ENCODE measurements at places on chromosomes 3 and 15.

- no peak for DNase-seq
Measured at GRCh38 chr3:45056608-45057301, 30.7 kb downstream of the CLEC3B start.

- no peak for DNase-seq
Measured at GRCh38 chr3:124597273-124597672, 133.0 kb upstream of the UMPS start.

DNA sequence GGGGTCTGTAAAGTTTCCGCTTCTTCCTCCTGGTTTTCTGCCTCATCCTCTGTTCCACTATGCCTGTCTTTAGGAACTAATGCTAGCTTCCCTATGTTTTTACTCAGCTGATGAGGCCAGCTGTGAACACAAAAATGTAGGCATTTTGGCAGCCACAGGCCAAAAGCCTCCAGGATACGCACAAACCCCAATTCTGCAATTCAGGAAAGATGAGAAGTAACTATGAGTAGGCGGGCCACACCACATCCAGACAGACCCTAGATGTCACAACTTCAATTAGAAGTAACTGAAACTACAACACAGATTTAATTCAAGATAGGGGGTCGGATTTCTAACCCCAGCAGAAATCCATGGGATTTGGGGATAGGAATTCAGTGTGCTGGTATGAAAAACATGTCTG is 11.9 kb downstream of the CA12 start:
- DNase-seq = no peak

- no peak for DNase-seq
Measured at GRCh38 chr3:195860456-195860855, 47.9 kb downstream of the TNK2 start.

DNA sequence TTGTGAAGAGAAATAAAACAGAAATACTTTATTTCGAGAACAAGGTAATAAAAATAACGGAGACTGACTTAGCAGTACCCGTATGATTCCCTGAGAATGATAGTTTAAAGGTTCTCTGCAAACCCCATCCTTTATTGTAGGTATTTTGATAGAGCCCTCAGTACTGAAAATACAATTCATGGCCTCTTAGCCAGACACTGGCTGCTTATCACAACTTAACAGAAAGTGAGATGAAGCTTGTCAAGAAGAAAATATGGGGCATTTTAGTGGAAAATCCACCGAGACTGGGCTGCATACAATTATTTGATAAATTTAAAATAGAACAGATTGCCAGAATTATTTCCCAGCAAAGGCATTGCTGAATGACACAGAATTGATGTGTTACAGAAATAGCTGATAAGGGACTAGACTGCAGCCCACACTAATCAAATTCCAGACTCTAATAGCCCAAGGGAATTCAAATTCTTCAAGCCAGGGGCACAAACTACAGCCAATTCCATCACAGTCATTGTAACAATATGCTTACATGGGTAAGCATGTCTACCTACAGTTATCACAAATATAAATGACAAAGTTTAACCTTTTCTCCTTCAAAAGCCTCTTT is 521.9 kb downstream of the PLOD2 start:
- no peak for DNase-seq

DNA sequence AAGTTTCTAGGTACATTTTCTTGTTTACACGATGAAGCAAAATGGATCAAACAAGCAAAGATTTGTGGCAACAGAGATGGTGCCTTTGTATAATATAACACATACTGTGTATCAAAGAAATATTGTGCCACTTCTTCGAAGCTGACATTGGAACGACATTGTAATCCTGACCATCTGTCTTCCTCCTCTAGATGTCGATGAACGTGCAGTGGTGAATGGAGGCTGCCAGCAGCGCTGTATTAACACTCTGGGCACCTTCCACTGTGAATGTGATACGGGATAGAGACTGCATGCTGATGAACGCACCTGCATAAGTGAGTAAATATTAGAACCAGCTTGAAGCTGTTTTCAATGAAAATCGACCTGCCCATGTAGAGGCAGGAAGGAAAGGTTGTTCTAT is 613.3 kb upstream of the GOLIM4 start:
- DNase-seq = no peak

GRCh38 chr3:137764001-137764433 is at the start of gene SOX14:
Gene SOX14 (plus strand): TSS chr3:137764315. CDS start chr3:137764785, 470 bp downstream.
- no peak for DNase-seq

GRCh38 chr3:45168451-45168850 is 22.3 kb upstream of the CDCP1 start:
- DNase-seq = no peak

GRCh38 chr3:155244699-155245098 is 48.8 kb downstream of the STRIT1 start:
- DNase-seq = no peak

DNA sequence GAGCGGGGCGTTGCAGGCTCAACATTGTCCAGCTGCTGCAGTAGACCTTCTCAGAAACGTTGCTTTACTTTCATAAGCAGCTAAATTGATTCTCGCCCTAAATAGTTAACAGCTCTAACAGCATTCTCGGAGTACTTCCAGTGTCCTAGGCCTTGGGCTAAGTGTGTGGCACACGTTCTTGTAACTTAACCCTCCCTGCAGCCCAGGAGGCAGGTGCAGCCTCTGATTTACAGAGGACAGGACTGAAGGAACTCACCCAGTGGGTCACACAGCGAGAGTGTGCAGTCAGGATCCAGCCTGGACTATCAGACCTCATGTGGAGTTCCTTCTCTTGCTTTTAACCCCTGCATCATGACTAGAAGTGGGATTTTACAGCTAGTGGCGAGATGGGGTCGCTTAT is 312.8 kb upstream of the C2CD4B start:
- no peak for DNase-seq

DNA sequence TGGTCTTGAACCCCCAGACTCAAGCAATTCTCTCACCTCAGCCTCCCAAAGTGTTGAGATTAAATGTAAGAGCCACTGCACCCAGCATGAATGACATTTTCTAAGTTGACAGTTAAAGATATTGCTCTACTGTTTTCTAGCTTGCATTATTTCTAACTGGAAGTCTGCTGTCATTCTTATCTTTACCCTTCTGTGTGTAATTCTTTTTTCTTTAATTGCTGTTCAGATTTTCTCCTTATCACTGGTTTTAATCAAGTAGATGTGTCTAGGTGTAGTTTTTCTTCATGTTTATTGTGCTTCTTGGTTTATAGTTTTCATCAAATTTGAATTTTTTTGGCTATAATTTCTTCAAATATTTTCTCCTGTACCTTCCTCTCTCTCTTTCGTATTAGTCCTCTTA is 4.9 kb downstream of the PARP15 start:
- no peak for DNase-seq

GRCh38 chr15:39685999-39686613 is 96.5 kb downstream of the FSIP1 start:
- peak; percentile 18 for DNase-seq

DNA sequence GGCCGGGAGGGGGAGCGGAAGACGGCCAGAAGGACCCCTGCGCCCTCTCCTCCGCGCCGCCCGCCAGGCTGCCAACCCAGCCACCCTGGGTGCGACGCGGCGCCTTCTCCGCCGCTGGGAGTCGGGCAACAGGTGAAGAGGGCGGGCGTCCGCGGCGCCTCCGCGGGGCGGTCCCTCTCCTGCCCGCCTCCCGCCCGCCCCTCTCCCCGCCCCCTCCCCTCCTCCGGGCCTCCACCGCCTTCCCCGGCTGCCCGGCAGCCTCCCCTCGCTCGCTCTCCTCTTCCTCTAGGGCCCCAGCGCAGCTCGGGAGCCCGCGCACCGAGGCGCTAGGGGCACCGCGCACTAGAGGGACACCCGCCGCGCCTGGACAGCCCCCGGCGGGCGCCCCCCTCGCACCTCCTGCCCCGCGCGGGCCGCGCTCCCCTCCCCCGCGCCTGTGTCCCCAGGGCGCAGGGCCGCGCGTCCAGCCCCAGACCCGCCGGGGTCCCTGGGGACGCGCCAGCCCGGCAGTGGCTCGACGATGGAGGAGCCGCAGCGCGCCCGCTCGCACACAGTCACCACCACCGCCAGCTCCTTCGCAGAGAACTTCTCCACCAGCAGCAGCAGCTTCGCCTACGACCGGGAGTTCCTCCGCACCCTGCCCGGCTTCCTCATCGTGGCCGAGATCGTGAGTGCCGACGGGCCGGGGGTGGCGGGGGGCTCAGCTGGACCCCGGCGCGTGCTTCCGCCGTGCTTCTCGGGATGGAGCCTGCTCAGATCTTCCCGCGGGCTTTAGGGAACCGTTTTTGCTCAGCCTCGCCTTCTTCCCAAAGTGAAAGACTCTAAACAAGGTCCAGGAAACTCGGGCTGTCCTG is at the start of gene CMTM8:
CMTM8 (plus strand) TSS at position 228 of the 854 bp plus-strand sequence; CDS start at position 521, 293 bp downstream.
- DNase-seq = peak; percentile 18

- no peak for DNase-seq
Measured at GRCh38 chr3:33426068-33426467, 14.1 kb downstream of the UBP1 start.

DNA sequence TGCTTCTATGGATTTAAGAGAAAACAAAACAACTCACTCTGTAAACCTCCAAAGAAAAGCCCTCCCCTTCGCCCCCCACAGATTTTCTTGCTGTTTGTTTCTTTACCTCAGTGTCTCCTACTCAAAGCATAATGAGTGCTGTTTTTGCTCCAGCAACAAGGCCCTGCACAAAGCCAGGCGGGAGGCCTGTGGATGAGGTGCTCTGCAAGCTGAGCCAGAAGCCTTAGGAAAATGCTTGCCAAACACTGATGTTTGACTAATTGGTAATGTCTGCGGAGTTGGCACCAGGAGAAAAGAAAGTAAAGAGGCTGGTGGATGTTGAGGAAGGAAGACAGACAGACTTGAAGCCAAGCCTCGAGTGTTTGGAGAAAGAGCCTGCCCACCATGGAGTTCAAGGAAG is 99.7 kb downstream of the RARB start:
- no peak for DNase-seq

DNA sequence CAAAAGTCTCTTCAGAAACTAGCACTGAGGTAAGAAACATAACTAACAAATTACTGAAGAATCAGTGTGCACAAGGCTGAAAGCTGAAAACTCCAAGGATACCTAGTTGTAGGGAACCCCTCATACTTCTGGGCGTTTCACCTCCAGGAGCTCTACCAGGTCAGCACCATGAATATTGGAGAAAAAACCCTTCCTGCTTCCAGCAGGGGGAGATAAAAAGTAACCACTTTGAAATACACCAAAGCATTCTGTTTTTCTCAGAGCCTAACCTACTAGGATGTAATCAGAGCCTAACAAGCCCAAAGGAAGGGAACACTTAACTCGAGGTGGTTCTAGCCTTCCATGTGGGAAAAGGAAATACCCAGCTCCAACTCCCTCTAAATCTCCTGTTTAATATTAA is 175.8 kb upstream of the MME start:
- DNase-seq = peak; percentile 22

DNA sequence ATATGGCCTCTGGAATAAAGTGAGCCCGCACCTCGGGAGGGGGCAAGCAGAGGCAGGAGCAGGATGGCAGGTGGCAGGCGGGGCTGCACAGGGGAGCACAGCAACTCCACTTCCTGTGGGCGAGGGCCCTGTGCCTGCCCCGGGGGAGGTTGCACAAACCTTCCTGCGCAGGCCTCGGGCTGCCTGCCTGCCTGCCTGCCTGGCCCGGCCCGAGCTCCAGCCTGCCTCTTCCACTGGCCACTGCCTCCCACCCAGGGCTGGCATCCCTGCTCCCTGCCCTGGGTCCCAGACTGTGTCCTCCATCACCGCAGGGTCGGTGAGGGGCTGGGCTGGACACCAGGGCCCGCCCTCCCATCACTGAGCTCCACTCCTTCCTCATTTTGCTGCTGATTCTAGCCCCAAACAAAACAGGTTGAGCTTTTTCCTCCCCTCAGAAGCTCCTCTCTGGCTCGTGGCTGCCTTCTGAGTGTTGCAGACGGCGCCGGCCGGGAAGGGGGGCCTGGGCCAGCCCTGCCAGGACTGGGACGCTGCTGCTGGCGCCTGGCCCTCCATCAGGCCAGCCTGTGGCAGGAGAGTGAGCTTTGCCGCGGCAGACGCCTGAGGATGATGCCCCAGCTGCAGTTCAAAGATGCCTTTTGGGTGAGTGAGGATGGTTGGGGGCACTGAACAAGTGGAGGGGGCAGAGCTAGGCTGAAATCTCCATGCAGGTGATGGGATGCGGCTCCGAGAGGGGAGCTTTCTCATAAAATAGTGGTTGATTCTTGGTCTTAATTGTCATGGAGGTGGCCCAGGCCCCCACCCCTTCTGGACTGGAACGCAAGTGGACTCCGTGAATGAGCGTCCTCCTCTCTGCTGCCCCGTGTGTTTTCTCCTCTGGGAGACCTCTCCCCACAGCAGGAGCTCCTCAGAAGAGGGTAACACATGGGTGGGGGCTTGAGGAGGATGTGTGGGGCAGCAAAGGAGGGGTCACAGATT is at the start of gene PSTPIP1:
PSTPIP1 (plus strand) TSS at position 156 of the 975 bp plus-strand sequence; CDS start at position 604, 448 bp downstream.
- DNase-seq = no peak

DNA sequence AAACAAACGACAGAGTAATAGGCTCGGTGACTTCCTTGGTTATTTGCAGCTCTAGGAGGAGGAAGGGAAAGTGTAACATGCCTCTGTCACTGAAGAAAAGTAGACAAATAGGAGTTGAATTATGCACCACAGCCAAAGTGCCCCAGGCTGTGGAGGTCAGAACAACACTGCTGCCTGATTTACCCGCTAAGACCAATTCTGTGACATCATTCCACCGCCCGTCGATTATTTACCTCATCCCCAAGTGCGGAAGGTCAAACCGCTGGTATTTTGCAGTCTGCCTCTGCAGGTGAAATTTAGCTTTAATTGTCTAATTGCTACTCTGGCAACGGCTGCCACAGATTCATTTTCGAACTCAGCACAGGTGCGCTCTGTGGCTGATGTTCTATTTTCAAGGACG is 106.3 kb upstream of the PRICKLE2 start:
- no peak for DNase-seq

GRCh38 chr3:45795509-45795881 is 841 bp downstream of the SLC6A20 start:
- DNase-seq = no peak

DNA sequence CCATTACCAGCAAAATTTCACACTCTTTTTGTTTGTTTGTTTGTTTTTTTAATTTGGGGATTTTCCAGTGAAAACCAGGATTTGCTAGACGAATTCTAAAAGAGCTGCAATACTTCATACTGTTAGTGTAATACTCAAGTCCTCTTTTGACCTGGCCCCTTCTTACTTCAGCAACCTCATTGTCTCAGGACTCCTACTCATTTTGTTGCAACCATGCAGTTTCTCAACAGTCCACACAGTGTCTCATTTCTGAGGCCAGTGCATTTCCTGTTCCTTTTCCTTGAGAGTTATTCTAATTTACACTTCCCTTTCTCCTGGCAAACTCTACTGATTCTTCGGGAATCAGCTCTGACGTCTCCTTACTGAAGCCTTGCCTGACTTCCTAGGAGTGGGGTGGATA is 35.6 kb downstream of the NSUN3 start:
- peak; percentile 11 for DNase-seq

DNA sequence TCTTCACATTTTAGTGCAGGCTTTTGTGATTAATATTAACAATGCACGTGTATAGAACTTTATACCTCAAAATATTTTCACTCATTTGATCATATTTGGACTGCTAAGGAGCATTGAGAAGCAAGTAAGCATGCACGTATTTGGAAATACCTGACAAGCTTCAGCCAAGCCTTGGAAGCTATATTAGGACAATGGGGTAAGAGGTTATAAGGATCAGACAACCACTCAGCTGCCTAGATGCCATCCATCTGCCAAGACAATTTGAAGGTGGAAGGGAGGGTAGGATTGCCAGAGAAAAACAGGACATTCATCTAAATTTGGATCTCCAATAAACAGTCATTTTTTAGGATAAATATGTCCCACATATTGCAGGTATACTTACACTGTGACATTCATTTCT is 394.9 kb upstream of the CFAP20DC start:
- no peak for DNase-seq

- DNase-seq = no peak
Measured at GRCh38 chr3:127677541-127678314, 5.0 kb downstream of the ABTB1 start.

Measured in foreskin melanocyte (primary cell).